ENCODE measurements at places on chromosomes 5 and 9. TPM values are rescaled to one million over a fixed set of nuclear protein-coding genes. Genes with fewer than 3 reads are reported as not detected.

GRCh38 chr5:96880444-96881164 lies 4.3 kb downstream of the ERAP2 start:
- peak; percentile 66 for DNase-seq

GRCh38 chr5:151222790-151223446 lies 974 bp downstream of the CCDC69 start:
- DNase-seq = no peak

DNA sequence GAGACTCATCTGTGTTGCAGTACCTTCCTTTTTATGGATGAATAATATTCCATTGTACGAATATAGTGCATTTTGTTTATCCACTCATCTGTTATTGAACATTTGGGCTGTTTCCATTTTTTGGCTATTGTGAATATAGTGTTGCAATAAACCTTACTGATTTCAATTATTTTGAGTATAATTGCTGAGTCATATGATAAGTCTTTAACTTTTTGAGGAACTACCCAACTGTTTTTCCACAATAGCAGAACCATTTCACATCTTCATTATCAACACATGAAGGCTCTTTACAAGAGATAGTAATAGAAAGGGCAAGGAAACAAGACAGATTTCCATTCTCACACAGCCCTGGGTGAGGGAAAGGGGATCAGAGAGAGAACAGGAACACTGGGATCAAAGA lies 329.2 kb downstream of the RAB3C start:
- no peak for DNase-seq

GRCh38 chr5:107812570-107813141 lies 141.9 kb upstream of the EFNA5 start:
- DNase-seq = peak; percentile 86

- DNase-seq = peak; percentile 61
These were observed 795 bp downstream of the NDUFAF2 start for GRCh38 chr5:60945813-60946187.

- DNase-seq = no peak
These were observed 10.4 kb downstream of the LRRC14B start for GRCh38 chr5:201672-202071.

- DNase-seq = no peak
These were observed 102.7 kb downstream of the ARHGEF28 start for GRCh38 chr5:73728493-73729273.

GRCh38 chr5:132815454-132815853 lies 2.4 kb downstream of the SOWAHA start:
- DNase-seq = no peak

DNA sequence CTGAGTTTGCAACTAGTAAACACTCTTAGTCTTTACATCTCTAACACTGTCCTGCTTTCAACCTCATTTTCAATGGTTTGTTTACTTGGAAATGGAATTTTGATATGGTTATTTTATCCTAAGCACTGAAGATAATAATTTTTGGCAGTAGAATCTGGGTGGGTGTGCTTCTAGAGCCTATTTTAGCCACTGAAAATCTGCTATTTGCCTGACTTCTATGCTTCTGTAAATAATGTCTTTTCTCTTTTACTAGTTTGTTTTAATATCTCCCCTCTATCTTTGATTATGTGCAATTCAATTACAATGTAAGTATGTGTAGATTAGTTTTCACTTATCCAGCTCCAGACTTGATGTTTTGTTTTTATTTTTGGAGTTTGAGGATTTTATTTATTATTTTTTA lies 197.5 kb downstream of the TUSC1 start:
- DNase-seq = no peak

DNA sequence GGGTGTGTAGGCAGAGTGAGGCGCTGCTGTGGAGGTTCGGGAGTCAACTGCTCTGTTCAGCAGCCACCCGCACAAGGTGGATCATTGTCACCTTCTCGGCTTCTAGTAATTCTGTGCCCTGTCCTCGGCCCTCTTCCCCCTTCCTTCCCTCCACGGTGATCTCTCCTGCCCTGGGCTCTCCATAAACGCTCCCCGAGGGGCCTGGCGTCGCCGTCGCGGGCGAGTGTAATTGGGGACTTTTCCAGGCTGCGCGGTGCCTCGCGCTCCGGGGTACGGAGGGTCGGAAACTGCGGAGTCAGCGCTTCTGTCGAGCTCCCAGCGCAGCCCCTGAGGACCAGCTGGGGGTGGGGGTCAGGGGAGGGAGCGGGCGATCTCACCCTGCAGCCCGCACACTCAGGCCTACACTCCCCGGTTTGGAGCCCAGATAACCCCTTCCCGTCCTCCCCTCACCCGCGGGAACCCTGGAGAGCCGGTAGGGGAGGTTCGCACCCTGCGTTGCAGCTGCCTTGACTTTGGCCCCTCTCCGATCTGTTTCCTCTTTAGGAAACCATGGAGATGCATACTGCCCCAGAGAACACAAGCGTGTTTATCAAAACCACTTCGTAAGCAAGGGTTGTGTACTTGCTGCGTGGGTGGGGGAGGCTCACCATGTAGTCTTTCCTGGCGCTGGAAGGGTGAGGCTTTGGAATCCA lies 188.3 kb upstream of the ZNF618 start:
- DNase-seq = no peak

DNA sequence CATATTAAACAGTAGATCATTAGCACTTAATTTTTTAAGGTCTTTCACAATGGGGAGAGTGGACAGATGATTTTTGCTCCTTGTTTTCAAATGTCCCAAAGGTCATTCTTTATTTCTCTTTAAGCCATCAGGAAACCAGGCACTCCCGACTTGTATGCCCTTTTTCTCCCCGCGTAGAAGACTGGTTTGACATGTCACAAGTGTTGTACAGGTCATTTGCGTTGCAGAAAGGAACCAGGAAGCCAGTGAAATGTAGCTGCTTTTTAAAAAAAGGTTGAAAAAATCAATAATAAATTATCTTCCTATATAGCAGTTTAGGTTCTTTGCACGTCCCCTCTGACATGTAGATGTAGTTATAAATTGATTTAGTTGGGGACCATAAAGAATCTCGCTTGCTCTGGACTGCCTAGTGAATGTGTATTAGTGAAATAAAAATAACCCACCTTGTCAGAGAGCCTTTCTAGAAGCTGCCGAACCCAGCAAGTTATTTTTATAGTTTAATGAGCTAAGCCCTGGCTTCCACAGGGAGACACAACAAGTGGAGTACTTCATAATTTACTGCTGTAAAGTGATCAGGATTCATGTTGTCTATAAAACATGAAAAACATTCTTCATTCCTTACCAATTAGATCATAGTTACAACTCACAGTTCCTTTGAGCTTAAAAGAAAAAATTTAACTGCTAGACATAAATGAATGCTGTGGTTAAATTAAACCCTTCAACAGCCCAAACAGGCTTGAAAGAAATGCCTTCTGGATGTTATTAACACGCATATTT lies 404.6 kb downstream of the CSNK1G3 start:
- DNase-seq = peak; percentile 95

GRCh38 chr5:82364497-82364896 lies 86.3 kb upstream of the RPS23 start:
- peak; percentile 50 for DNase-seq

GRCh38 chr5:163338-163620 lies 28.0 kb upstream of the LRRC14B start:
- no peak for DNase-seq

DNA sequence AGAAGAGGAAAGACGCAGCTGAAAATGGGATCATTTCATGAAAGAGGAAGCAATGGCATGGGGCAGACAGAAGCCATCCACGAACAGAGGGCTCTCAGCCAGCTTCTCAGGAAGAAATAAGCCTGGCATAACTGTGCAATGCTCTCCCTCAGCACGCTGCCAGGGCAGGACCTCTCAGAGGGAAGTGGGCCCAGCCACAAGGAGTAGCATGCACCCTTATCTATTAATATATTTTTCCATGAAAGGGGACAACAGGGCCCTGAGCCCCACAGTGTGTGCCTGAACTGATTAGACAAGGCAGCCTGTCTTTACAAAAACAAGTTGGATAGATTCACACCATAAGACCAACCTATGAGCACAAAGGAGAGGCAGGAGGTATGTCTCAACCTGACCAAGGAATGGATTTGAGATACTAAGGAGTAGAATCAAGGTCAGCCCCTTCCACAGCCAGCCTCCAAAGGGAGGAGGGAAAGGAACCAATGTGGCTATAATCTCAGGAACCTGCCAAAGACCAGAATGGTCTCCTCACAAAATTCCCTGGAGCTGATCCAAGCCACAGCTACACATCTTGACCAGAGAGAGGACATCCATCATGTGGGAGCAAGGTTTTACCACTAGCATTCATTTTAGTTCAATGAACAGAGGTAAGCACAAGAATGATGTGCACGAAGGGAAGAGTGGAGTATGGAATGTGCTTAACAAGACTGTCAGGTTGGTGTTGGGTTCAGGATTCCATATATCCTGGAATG lies 154.8 kb downstream of the SIL1 start:
- peak; percentile 84 for DNase-seq

DNA sequence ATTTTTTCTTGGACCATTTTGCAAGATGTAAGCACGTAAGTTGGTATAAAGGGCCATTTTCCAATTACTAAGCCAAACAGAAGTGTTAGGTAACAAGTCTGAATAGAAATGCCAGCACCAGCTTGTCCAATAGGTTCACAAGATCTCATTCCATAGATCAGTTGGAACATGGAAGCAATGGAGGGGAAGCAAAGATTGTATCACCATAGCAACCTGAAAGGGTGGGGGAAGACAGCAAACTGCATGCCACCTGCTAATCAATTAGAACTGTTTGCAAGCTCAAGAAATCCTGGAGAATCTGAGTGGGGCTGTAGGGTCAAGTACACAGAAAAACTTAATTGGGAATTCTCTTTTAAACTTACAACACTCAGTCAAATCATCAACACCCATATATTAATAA lies 264.9 kb upstream of the EFNA5 start:
- DNase-seq = no peak

DNA sequence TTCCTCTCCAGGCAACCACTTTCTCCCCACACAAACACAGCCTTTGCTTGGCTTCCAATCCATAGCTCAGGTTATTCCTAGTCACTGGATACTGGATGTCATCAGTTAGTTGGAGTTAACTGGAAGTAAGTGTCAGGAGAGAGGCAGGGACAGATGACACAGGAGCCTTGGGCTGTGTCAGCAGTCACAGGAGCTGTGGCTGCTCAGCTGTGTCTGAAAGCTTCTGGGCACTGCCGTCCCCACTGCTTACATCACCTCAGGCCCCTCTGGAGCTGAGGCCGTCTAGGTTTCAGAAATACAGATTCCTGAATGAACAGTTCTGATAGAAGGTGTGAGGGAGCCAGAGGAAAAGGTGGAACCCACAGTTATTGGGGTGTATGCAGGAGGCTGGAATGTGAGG lies 17.3 kb upstream of the FAM240B start:
- no peak for DNase-seq

GRCh38 chr9:130992682-130993032 lies 16.3 kb upstream of the LAMC3 start:
- no peak for DNase-seq

- no peak for DNase-seq
These were observed 24.5 kb upstream of the LAMC3 start for GRCh38 chr9:130984521-130984920.

GRCh38 chr5:141845371-141845851 lies 32.8 kb downstream of the PCDH1 start:
- DNase-seq = no peak

- DNase-seq = peak; percentile 60
These were observed 47.4 kb downstream of the ABHD17B start for GRCh38 chr9:71863631-71864030.

- no peak for DNase-seq
These were observed 113.1 kb downstream of the C9orf50 start for GRCh38 chr9:129507805-129508204.

DNA sequence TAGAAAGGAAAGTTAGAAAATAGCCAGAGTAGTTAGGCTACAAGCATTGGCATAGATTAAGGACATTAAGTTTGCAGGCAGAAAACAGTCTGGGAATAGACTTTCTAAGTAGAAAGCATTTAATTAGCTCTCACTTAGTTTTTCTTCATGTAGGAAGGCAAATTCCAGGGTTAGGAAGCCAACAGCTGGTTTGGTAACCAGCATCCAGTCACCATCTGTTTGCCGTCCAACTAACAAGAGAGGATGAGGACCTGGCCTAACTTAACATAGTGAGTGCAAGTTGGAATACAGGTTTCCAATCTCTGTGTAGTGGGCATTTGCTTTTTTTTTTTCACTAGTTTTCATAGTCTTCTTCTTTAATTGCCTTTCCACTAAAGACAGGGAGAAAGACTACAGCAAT lies 121.7 kb upstream of the NR3C1 start:
- no peak for DNase-seq

- DNase-seq = peak; percentile 68
These were observed 57.0 kb downstream of the COL15A1 start for GRCh38 chr9:99000476-99001395.

DNA sequence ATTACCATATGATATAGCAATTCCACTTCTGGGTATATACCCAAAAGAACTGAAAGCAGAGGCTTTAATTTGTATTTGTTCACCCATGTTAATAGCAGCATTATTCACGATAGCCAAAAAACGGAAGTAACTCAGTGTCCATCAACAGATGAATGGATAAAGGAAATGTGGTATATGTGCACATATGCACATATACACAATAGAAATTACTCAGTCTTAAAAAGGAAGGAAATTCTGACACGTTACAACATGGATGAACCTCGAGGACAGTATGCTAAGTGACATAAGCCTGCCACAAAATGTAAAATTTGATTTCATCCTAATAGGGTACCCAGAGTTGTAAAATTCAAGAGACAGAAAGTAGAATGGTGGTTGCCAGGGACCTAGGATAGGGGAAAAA lies 54.9 kb downstream of the NUP155 start:
- DNase-seq = no peak

DNA sequence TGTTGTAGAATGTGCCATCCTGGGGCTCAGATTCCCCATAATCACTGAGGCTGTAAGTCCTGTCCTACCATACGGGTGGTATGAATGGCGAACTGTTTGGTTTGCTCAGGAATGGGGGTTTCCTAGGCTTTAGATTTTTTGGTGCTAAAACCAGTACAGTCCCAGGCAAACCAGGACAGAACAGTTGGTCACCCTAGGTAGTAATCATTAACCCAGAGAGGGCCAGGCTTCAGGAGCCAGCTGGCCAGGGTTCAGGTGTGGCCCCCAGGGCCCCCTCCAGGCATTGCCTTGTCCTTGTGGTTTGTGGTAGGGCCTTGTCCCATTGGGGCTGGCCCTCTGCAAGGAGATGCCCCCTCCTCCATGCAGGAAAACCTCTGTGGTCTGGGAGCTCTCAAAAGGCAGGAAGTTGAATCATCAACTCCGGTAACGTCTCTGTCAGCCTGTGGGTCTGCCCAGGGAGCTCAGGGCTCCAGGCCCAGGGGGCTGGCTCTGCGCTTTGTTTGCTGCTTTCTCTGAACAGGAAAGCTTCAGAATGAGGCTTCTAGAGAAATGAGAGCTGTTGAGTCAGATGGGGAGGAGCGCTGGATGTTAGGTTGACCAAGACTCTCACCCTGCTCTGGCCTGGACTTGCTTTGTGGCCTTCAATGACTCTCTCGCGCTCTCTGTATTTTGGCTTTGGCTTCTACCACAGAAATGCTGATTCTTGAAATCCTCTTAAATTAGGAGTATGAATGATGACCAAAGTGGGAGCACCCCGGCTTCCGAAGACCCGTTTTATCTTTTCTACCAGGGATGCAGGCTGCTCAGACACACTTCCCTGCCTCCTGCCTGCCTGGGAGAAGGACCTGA lies 22.2 kb upstream of the JADE2 start:
- DNase-seq = peak; percentile 99

GRCh38 chr5:173866858-173867679 lies 21.1 kb upstream of the CPEB4 start:
- no peak for DNase-seq

Gene C5orf34
- total RNA-seq = 3.3 TPM

Gene MEIKIN
- not detected for total RNA-seq

Gene TRIM36
- 4.4 TPM for total RNA-seq

Gene PLAC8L1
- 2.7 TPM for total RNA-seq

Gene TMED7
- 163 TPM for total RNA-seq

Gene MCTP1
- total RNA-seq = 45.9 TPM

Gene NMUR2
- not detected for total RNA-seq

Gene PAIP1
- 101 TPM for total RNA-seq

Gene TMEM252
- not detected for total RNA-seq

All from astrocyte (in vitro differentiated cells and primary cell).